Endodermal cell (in vitro differentiated cells): ENCODE measurements at places on chromosomes 13 and 19. TPM values are rescaled to one million over a fixed set of nuclear protein-coding genes. Genes with fewer than 3 reads are reported as not detected.
A peak's percentile ranks its signal among the peaks of the same experiment; 100 is the strongest.

Gene F2RL3
- not detected in 3 replicates for total RNA-seq

Gene CNFN
- total RNA-seq, result 4.2 to 5.2 TPM (median 5.0 TPM) in 3 replicates

Gene ADAMTSL5
- total RNA-seq, result 4.6 and 4.8 TPM in 2 replicates

DNA sequence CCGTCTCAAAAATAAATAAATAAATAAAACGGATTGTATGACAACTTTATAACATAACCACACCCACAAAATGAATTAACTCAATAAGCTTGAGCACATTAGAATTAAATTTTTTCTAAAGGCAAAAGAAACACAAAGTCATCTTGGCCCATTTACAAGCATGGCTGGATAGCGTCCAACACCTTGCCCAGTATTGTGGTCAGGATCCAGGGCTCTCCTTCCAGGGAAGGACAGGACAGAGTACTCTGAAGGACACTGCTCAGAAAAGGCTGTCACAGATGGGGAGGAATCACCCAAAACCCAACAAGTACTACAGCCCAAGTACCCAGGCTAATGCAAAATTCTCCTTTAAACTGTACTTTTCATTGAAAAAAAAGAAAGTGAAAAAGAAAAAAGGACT lies 27.1 kb downstream of the SUGP2 start:
- H3K27ac ChIP-seq, result no peak overlapping the region

GRCh38 chr13:106241974-106242953 lies 293.2 kb downstream of the EFNB2 start:
- H3K36me3 ChIP-seq, result no peaks in the 10 kb centered on the region
- no peak for DNase-seq
- H3K27me3 ChIP-seq, result no peaks in the 10 kb centered on the region
- no peak overlapping the region for H3K27ac ChIP-seq
- no peaks in the 10 kb centered on the region for H3K4me1 ChIP-seq
- H3K4me3 ChIP-seq, result no peak overlapping the region

- DNase-seq, result peak; percentile 87
- H3K4me1 ChIP-seq, result no peaks in the 10 kb centered on the region
- H3K36me3 ChIP-seq, result no peaks in the 10 kb centered on the region
- no peak overlapping the region for H3K27ac ChIP-seq
- H3K27me3 ChIP-seq, result no peaks in the 10 kb centered on the region
- H3K4me3 ChIP-seq, result peak overlapping the region; percentile 75
Measured at GRCh38 chr19:50555450-50556281, 12.6 kb downstream of the LRRC4B start.

GRCh38 chr19:489418-490196 lies 6.7 kb upstream of the MADCAM1 start:
- no peaks in the 10 kb centered on the region for H3K27me3 ChIP-seq
- peak overlapping the region; percentile 83 for H3K4me3 ChIP-seq
- H3K4me1 ChIP-seq, result no peaks in the 10 kb centered on the region
- peak overlapping the region; percentile 60 for H3K27ac ChIP-seq

- DNase-seq, result no peak
- no peaks in the 10 kb centered on the region for H3K27me3 ChIP-seq
- H3K4me3 ChIP-seq, result no peak overlapping the region
- no peaks in the 10 kb centered on the region for H3K36me3 ChIP-seq
- no peaks in the 10 kb centered on the region for H3K4me1 ChIP-seq
Measured at GRCh38 chr19:6868351-6868750, 19.0 kb upstream of the ADGRE1 start.

GRCh38 chr13:50126263-50126992 lies 111.2 kb downstream of the KCNRG start:
- H3K4me1 ChIP-seq, result peaks cover 25% of the 10 kb centered on the region
- no peak overlapping the region for H3K27ac ChIP-seq
- H3K4me3 ChIP-seq, result peak overlapping the region; percentile 85
- DNase-seq, result peak; percentile 77

- H3K27ac ChIP-seq, result no peak overlapping the region
- DNase-seq, result no peak
- no peaks in the 10 kb centered on the region for H3K36me3 ChIP-seq
- no peaks in the 10 kb centered on the region for H3K4me1 ChIP-seq
- no peaks in the 10 kb centered on the region for H3K27me3 ChIP-seq
- H3K4me3 ChIP-seq, result no peak overlapping the region
Measured at GRCh38 chr19:31171936-31172335, 177.3 kb downstream of the TSHZ3 start.

- no peak overlapping the region for H3K4me3 ChIP-seq
- no peaks in the 10 kb centered on the region for H3K4me1 ChIP-seq
- H3K27ac ChIP-seq, result no peak overlapping the region
- peak; percentile 47 for DNase-seq
- H3K27me3 ChIP-seq, result no peaks in the 10 kb centered on the region
Measured at GRCh38 chr19:17323964-17324332, 10.7 kb downstream of the ANO8 start.

DNA sequence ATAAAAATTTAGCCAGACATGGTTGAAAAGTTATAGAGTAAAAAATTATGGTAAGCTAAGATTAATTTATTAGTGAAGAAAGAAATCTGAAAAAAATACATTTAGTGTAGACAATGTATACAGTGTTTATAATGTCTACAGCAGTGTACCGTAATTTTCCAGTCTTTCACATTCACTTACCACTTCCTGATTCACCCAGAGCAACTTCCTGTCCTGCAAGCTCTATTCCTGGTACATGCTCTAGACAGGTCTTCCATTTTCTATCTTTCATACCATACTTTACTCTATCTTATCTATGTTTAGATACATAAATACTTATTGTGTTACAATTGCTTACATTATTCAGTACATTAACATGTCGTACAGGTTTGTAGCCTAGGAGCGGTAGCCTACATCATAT lies 1387.8 kb upstream of the ATXN8OS start:
- peaks cover 6% of the 10 kb centered on the region for H3K4me1 ChIP-seq
- H3K36me3 ChIP-seq, result no peaks in the 10 kb centered on the region
- DNase-seq, result no peak
- no peaks in the 10 kb centered on the region for H3K27me3 ChIP-seq
- no peak overlapping the region for H3K27ac ChIP-seq
- H3K4me3 ChIP-seq, result no peak overlapping the region

- no peaks in the 10 kb centered on the region for H3K36me3 ChIP-seq
- H3K4me3 ChIP-seq, result no peak overlapping the region
- H3K4me1 ChIP-seq, result no peaks in the 10 kb centered on the region
Measured at GRCh38 chr19:3283246-3283751, 58.8 kb downstream of the CELF5 start.

DNA sequence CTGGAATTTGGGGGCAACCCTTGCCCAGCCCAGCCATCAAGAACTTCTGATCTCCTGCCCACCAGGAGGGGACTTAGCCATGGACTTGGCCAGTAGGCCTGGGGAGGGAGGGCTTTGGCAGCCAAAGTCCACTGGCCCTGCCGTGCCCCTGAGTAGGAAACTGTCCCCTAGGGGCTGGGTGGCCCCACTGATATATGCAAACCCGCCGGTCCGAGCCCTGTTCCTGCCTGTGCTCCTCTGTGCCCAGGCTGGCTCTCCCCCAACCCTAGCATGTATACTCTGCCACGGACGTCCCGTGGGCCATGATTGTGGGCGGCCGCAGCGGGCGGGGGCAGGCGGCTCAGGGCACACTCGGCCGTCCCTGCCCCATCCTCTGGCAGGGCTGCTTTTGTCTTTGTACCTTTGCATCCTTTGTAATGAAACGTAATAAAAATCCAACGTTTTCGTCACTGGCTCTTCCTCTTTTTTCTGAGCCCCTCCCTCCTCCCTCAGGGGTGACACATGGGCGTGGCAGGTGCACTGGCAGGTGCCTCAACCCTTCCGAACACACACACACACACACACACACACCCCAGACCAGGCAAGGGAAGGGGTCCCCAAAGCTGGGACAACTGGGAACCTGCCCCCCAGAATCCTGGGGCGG lies 9.1 kb downstream of the COMP start:
- DNase-seq, result no peak
- H3K27me3 ChIP-seq, result peaks cover 97% of the 10 kb centered on the region

GRCh38 chr13:94901070-94901469 lies 188.7 kb upstream of the SOX21 start:
- H3K36me3 ChIP-seq, result no peaks in the 10 kb centered on the region
- H3K27me3 ChIP-seq, result no peaks in the 10 kb centered on the region
- H3K4me3 ChIP-seq, result no peak overlapping the region
- H3K27ac ChIP-seq, result no peak overlapping the region
- no peaks in the 10 kb centered on the region for H3K4me1 ChIP-seq
- DNase-seq, result no peak

GRCh38 chr19:1172353-1173158 lies 1.5 kb downstream of the SBNO2 start:
- H3K4me1 ChIP-seq, result peaks cover 5% of the 10 kb centered on the region
- no peak for DNase-seq
- H3K36me3 ChIP-seq, result no peaks in the 10 kb centered on the region
- H3K27me3 ChIP-seq, result no peaks in the 10 kb centered on the region
- H3K4me3 ChIP-seq, result peak overlapping the region; percentile 90

GRCh38 chr13:92590503-92590908 lies 636.1 kb upstream of the GPC6 start:
- DNase-seq, result no peak
- no peak overlapping the region for H3K27ac ChIP-seq
- H3K27me3 ChIP-seq, result peaks cover 42% of the 10 kb centered on the region
- H3K4me1 ChIP-seq, result no peaks in the 10 kb centered on the region
